ENCODE measurements at places on chromosomes 16 and 17.

- no peak for DNase-seq
Observed at GRCh38 chr17:45643591-45643990, 140.5 kb upstream of the CRHR1 start.

GRCh38 chr16:49781401-49781800 is 74.5 kb downstream of the ZNF423 start:
- DNase-seq: no peak

DNA sequence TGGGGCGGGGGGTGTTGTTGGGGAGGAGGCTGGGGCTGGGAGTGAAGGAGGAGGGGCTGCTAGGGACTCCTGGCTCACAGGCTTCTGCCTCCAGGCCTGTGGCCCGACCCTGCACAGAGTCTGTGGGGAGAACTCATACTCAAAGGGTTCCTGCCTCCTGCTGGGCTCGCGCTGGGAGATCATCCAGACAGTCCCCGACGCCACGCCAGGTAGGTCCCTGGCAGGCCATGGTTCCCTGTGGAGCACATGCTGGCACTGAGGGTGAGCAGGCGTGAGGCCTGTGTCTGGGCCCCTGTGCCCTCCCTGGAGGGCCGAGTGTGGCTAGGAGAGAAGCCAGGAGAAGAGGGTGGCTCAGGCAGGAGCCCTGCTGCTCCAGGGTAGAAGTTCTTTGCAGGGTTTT is 4.6 kb downstream of the ITGAD start:
- no peak for DNase-seq

GRCh38 chr16:270381-271255 is 5.1 kb downstream of the RGS11 start:
- no peak for DNase-seq

DNA sequence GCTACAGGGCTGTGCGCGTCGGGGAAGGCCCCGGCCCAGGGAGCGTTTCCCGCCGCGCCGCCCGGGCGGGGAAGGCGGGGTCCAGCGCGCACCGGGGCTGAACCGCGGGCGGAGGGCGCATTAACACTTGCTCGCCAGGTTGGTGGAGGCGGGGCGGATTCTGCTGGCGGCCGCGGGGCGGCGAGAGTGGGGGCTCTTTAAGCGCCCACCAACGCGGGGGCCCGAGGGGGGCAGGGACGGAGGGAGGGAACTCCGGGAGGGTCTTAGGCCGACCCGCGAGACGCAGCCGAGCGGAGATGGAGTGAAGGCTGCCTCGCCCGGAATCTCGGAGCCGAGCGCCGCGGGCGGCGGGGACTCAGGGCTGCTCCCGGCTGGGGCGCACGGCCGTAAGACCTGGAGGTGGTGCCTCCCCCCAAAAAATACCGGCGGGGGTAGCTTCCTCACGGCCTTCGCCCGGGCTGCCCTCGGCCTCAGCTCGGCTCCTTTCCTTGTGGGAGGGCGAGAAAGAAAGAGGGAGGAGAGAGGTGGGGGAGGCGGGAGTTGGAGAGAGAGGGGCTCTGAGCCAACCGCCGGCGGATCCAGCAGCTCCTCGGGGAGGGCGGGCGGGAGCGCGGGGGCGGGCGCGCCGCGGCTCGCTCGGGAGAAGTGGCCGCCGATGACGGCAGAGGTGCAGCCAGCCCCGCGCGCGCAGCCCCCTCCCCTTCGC is 415 bp upstream of the FOXF1 start:
- DNase-seq: no peak

DNA sequence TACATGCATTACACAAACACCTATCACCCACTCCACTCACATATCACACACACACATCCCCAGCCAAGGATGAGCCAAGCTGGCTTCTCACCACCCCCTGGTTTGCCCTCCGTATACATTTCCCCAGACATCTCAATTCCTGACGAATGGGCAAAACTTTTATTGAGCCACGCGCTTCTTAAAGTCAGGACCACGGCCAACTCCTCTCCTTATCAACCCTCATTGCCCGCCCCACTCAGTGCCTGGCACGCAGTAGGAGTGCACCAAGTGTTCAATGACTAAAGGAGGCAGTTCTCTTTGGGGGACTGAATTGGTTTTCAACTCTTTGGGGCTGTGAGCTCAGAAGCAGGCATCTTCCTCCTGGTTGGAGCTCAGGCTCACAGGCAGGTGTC is 22.5 kb upstream of the C16orf78 start:
- DNase-seq: no peak

DNA sequence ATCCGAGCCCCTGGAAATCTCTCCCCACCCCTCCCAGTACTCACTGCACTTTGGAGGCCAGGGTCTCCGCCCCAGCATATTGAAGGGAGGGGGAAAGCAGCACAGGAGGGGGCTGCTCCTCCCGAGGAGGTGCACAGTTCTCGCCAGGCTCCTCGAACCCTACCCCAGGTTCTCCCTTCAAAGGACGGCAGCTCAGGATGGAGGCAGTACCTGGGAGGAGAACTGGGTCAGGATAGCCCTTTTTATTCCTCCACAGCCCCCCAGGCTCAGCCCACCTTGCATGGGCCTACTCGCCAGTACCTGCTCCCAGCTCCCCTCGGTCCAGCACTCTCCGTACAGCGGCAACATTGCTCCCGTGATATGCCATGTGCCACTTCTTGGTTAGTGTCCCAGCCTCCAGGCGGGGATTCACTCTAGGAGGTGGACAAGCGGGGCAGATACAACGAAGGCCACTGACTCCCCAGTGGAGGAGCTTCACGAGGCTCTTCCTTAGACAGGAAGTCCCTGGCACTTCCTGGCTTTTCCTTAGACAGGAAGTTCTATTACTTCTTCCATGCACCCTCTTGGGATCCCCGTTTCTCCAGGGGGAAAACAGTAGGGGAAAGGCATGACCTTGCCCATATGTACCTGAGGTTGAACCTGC is 2.1 kb upstream of the GPS2 start:
- no peak for DNase-seq

DNA sequence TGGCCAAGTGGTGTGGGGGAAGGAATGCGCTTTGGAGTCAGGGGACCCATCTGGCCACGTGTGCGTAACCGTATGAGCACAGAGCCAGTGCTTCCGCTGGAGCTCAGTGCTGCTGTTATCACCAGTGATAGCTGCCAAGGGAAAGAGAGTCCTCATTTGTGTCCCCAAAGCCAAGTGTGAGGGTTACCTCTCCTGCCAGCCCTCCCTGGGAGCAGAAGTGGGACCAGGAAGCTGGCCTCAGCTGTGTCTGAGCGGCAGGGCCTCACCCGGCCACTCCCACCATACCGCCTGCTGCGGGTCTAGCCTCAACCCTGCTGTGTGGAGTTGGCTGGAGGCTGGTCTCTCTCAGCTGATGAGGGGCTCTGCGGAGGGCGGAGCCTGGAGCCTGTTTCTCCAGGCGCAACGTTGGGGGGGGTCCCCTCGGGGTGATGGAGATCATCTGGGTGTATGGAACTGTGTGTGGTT is 44.5 kb downstream of the MEAK7 start:
- peak; percentile 51 for DNase-seq

DNA sequence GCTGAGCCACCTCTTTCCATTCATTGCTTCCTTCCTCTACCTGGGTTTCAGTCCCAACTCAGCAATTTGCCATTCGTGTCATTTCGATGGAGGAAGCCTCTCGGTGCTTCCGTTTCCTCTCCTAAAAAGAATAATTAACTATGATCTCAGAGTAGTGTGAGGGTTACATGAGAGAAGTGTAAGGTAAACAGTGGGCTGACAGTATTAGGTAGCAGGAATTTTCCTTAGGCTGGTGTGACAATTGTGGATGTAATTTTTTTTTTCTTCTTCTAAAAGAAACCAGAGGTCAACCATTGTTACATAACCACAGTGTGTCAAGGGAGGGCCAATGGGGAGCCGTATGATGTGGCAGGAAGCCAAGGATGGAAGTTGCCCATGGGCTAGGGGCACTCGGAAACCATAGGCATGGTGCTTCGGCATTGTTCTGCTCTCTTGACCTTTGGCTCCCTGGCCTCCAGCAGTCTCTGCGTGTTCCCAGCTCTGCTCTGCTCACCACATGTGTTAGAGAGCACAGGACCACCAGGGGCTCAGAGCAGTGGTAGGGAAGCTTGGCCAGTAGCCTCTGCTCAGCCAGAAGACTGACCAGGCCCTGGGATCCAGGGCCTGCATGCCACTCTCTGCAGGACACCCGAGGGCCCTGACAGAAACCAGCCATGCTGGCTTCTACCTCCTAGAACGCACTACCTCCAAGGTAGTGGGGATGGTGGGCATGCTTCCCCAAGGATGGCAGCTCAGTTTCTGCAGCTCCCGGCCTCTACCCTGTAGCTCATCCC is 2.0 kb upstream of the TOP2A start:
- DNase-seq: no peak

DNA sequence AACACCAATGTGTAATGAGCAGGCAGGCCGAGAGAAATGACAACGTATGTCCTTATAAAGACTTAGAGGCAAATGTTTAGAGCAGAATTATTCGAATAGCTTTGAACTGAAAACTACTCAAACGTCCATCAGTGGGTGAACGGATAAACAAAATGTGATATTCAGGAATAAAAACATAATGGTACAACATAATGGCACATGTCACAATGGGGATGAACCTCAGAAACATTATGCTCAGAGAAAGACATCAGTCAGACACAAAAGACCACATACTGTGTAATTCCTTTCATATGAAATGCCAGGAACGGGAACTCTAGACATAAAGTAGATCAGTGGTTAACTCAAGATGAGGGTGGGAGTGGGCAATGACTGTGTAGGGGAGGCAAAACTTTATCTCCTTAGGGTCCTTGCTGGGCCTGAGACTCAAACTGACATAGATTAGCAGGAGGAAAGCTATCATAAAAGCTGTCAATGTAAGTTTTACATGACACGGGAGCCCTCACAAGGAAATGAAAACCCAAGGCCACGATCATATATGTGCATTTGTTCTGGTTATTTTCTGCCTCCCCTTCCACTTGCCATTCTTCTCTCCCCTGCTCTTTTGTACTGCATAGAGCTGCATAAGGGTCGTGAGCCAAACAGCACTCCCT is 14.8 kb upstream of the ARL4D start:
- no peak for DNase-seq

DNA sequence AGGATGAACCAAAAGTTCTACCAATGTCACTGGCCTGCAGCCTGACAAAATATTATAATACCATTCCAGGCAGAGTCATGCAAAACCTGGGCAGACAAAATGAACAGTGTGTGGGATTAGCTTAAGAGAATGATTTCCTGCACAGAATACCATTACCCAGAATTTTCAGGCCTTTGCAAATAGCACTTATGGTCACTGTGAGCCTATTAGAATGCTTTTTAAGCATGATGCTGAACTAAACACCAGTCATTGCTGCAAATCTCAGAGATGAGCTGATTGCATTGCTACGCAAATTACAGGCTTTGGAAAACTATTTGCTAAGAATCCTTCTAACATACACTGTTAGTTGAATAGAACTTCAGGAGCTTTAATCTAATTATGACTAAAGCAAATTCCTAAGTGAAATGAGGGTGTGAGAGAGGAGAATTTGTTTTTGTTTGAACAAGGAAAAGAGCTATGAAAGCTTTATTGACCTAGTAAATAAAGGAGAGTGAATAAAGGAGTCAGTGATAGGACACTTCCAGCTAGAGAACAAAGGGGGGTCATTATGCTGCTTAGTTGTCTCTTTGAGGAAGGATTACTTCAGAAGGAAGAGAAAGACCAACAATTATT is 398.8 kb downstream of the HS3ST3B1 start:
- no peak for DNase-seq

- DNase-seq: no peak
Observed at GRCh38 chr17:49029801-49030200, 32.6 kb downstream of the IGF2BP1 start.

GRCh38 chr17:48547808-48548522 is 3.1 kb upstream of the HOXB2 start:
- no peak for DNase-seq

GRCh38 chr17:29579866-29580771 is 9.3 kb downstream of the GIT1 start:
- DNase-seq: peak; percentile 87

GRCh38 chr16:50591800-50592771 is 43.9 kb downstream of the NKD1 start:
- no peak for DNase-seq

GRCh38 chr17:71759422-71760060 is 361.3 kb upstream of the SOX9 start:
- DNase-seq: no peak

DNA sequence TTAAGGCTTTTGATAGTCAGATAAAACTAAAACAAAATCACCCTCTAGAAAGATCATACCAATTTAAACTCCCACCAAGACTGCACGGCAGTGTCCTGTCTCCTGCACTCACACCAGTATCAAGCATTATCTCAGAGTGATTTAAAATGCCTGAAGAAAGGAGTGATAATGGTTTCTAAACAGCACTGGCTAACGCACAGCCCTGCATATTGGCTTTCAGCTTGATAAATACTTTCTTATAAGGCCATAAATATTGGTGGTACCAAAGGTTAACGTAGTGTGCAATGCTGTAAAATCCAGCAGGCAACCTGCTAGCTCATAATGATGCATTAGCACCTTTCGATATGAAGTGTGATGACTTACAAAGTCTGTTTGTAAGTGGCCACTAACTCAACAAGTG is 214.3 kb downstream of the RBFOX1 start:
- no peak for DNase-seq

GRCh38 chr16:15736529-15736928 is 86.5 kb downstream of the NDE1 start:
- DNase-seq: no peak

DNA sequence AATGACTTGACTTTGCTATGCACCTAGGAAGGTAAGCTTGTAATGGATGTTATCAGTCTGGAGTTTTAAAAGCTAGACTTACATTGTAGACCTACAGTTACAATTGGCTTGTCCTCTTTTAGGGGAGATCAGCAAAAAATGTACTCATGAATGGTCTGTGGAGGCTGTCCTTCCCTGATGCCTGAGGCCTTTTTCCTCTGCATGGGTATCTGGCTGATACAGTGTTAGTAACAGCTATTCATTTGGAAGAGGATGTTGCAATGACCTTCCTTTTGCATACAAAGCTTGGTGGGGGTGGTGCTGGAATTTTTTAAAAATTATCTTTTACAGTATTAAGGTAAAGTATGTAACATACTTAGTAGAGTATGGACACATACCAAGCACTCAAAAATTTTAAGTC is 525.5 kb downstream of the KIF2B start:
- DNase-seq: no peak

DNA sequence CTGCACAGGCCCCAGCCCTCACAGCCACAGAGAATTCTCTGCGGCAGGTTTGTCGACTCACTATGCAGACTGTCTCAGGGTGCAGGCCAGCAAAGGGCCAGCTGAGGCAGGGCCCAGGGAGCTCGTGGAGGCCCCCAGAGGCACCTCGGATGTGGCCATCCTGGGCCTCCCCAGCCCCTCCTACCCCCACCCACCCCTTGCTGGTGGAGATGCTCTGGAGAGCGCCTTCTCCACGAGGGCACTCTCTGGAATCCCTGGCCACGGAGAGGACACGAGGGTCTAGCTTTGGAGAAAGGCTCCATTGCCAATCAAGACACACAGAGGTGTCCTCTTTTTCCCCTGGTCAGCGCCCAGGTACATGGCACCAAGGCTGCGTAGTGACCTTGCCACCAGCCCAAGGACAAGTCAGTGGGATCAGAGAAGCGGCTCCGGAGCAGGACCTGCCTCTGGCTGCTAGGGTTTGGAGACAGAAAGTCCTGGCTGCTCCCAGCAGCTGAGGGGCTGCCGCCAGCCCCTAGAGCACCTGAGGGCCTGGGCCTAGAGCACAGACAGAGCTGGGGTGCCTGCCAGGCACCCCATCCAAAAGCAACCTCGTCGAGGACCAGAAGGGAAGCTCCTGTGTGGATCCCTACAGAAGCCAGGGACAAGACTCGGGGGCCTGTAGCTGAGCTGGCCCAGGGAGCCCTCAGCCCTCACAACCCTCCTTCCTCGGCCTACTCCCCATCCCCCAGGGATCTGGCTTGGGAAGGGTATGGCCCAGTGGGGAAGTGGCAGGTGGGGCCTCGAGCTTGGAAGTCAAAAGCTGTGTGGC is 18.7 kb downstream of the ARL2BP start:
- DNase-seq: no peak

Measured in natural killer cell treated with Interleukin-12 subunit alpha and Interleukin-12 subunit beta and Interleukin-15 and Interleukin-18, amount 100 ng/mL, for 72 hours (primary cell).